ENCODE measurements at places on chromosomes 13 and 19. TPM values are rescaled to one million over a fixed set of nuclear protein-coding genes. Genes with fewer than 3 reads are reported as not detected.

TNFSF13B gene
- total RNA-seq, result not detected

DIRAS1 gene
- 11.6 TPM for total RNA-seq

GRWD1 gene
- 138 TPM for total RNA-seq

DHDH gene
- total RNA-seq, result not detected

PLIN4 gene
- total RNA-seq, result not detected

GADD45B gene
- 36.4 TPM for total RNA-seq

LILRA5 gene
- not detected for total RNA-seq

PCDH8 gene
- total RNA-seq, result not detected

MBD3L3 gene
- total RNA-seq, result not detected

BEST2 gene
- total RNA-seq, result 0.30 TPM

CYP2S1 gene
- total RNA-seq, result 5.0 TPM

KLK2 gene
- not detected for total RNA-seq

APOE gene
- total RNA-seq, result 0.67 TPM

Data from MG63 (cell line).